ENCODE measurements at places on chromosomes 5 and 9.

GRCh38 chr5:89342106-89342876 is 459.3 kb upstream of the MEF2C start:
- DNase-seq, result no peak

DNA sequence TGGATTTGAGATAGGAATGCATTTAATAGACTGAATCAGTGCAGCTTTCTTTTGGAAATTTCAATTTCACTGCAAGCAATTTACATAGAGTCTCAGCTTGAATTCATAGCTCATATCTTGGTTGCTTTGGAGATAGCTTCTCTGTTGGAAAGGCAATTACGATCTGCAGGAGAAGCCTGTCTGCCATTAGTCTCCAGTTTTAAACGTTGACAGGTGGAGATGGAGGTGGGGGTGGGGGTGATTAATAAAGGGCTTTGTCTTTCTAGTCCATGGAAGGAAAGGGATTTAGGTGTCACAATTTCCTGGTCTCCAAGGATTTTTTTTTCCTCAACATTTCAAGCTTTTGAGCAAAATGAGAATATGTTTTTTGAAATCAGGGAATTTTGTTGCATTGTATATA is 184.7 kb downstream of the CARTPT start:
- no peak for DNase-seq

GRCh38 chr5:8923526-8923925 is 622.3 kb downstream of the SEMA5A start:
- no peak for DNase-seq

- no peak for DNase-seq
Observed at GRCh38 chr9:125966466-125966865, 219.3 kb downstream of the PBX3 start.

GRCh38 chr9:125966959-125967711 is 220.0 kb downstream of the PBX3 start:
- no peak for DNase-seq
